ENCODE measurements at places on chromosomes 3 and 15.

DNA sequence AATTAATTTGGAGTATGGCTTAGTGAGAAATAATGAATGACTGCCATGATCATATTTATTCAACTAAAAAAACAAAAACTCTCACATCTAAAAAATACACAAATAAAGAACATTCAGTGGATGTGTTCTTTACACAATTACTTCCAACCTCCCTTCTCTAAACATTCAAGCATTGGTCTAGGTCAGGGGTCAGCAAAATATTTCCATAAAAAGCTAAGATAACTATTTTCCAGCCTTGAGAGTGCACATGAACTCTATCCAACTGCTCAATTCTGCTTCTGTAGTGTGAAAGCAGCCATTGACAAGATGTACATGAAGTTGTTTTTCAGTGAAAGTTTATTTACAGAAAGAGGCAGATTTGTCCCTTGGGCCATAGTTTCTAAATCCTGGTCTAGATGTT, 406.3 kb downstream of the MAGI1 start:
- DNase-seq = no peak

- no peak for DNase-seq
These were observed 72.4 kb upstream of the BBX start for GRCh38 chr3:107450254-107450893.

- DNase-seq = no peak
These were observed 72.7 kb downstream of the ZNF621 start for GRCh38 chr3:40597441-40597840.

DNA sequence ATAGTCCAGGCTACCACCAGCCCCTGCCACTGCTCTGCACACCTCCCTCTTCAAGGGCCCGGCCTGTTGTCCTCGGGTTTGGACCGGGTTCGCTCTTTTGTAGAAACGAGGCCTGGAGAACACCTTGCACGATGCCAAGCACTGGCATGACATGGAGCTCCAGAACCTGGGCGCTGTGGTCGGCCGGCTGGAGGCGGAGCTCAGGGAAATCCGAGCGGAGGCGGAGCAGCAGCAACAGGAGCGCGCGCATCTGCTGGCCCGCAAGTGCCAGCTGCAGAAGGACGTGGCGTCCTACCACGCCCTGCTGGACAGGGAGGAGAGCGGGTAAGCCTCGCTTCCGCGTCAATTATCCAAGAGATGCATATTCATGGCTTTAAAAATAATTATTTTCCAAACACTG, 72.4 kb downstream of the BFSP2 start:
- DNase-seq = no peak

GRCh38 chr3:127177226-127177625, 15.7 kb upstream of the PRR23E start:
- DNase-seq = no peak

- DNase-seq = no peak
These were observed 48.7 kb downstream of the CHSY1 start for GRCh38 chr15:101203029-101203573.

- DNase-seq = no peak
These were observed 34.3 kb upstream of the PIK3CA start for GRCh38 chr3:179113903-179114302.

- no peak for DNase-seq
These were observed 223.0 kb upstream of the MCTP2 start for GRCh38 chr15:94008104-94009074.

DNA sequence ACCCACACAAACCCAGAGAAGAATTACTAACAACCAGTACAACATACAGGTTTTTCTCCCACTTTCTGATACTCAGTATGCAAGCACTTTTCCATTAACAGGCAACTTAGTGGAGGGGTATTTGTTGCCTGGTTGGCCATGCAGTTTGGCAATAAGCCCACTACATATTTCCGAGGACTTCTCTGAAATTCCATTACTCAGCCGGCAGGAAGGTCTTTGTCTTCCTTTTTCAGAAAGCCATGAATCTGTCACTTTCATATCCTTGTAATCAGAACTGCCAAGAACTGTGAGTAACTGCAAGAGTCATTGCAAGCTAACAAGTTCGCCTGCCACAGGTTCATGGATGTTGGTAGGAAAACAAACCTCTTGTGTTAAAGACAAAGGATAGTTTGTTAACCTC, 422.3 kb upstream of the ROBO1 start:
- no peak for DNase-seq

DNA sequence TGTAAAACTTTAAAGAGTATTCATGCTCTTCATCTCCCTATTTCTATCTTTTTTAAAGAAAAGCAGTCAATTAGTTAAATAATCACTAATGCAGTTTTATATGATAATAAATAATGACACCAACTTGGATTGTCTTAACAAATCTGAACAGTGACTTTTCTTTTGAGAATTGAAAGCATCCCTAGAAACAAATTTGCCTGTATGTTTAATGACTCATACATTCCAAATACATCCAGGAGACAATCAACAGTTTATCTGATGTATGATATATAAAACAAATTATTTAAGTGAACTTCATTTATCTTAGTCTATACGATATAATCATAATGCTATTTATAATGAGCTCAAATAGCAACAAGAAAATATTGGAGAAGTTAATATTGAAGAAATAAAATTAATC, 78.0 kb downstream of the ALCAM start:
- no peak for DNase-seq

GRCh38 chr3:189766416-189766815, 135.2 kb downstream of the TP63 start:
- DNase-seq = no peak

- DNase-seq = no peak
These were observed 26.3 kb downstream of the CHST2 start for GRCh38 chr3:143145906-143146305.

DNA sequence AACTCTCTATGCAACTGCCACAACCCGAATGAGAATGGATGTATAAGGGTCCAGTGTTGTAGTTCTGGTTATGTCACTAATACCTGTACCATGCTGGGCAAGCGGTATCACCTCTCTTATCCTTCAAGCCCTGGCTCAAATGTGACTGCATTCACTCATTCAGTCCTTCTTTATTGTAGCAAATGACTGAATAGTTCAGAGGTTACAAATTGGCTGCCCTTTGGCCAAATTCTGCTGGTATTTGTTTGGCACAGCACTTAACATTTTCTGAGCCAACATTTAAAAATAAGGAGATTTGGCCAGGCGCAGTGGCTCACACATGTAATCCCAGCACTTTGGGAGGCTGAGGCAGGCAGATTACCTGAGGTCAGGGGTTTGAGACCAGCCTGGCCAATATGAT, 47.5 kb downstream of the DLEC1 start:
- no peak for DNase-seq

DNA sequence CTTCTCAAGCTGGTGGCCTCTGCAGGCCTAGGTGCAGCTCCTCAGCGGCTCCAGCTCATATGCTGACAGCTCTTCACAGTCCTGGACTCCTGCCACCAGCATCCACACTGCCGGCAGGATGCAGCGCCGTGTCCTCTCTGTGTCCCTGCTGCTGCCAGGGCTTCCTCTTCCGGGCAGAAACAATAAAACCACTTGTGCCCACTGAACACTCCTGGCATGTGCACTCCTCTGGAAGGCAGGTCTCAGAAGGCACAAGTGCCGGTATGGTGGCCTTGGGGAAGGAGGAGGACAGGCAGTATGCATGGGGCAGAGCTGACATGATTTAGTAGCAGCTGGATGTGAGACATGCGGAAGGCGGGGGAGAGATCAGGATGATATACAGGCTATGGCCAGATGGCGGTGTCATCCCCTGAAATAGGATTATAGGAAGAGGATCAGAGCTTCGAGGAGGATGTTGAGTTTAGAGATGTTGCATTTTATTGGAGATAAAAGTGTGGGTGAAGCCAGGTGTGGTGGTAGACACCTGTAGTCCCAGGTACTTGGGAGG, 7.5 kb upstream of the MAN2A2 start:
- no peak for DNase-seq

GRCh38 chr3:65398953-65399352, 639.8 kb downstream of the MAGI1 start:
- no peak for DNase-seq

GRCh38 chr3:183094711-183095110, 4.6 kb downstream of the MCCC1 start:
- no peak for DNase-seq

GRCh38 chr3:138687236-138687635, 78.7 kb downstream of the FAIM start:
- DNase-seq = no peak

DNA sequence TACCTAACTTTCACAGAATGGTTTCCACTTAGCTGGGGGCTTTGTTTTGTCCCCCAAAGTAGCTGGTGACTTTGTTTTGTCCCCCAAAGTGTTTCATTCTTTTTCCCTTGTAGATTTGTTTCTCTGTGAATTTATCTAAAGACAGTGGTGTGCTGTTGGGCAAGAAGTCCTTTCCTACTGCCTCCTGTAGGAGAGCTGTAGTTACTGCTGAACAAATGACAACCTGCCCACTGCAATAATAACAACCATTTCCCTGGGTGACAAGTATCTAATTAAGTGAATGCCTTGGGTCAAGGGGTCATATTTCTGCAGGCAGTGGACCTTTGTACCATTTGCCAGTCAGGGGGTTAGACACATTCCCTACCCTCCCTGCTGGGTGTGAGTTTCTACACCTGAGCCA, 125.4 kb upstream of the BFSP2 start:
- no peak for DNase-seq

DNA sequence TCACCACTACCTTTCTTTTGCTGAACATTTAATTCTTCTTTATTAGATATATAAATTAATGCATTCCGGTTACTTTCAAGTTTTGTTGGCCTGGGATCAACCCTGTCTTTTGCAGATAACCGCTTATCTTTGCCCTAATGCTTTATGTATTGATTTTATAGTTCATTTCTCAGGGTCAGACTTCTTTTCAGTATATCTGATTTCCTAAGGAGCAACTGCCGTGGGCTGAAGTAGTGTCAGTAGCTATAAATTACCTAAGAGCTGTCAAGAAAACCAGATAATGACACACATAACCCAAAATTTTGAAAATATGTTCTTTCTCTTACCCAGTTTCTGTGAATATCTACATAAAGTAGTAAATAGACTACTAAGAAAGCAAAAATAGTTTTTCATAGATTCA, 38.0 kb downstream of the COL6A5 start:
- no peak for DNase-seq

- no peak for DNase-seq
These were observed 155.3 kb downstream of the SHQ1 start for GRCh38 chr3:72692990-72693389.

DNA sequence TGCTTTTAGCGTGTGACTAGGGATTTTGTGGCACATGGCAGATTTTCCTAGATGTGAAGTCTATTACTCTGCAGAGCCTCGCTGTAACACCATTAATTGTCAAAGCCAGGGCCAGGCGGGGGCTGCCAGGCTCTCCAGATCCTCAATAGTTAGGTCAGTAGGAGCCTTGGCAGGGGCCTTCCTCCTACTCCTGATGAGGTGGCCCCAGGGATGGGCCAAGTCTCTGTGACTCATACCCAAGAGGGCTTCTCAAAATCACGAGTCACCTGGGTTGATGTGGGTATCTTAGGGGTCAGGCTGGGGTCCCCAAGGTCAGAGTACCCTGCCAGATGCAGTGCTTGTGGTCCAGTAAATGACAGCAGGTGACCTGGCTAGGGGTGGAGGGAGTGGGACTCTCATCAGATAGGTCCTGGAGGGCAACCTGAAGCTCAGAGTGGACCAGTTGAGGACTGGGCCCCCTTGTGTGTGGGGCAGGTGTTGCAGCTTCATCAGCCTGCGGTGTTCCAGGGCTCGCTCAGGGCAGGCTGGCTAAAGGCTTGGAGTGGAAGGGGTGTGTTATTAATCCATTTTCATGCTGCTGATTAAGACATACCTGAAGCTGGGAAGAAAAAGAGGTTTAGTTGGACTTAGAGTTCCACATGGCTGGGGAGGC, 88.5 kb upstream of the MYZAP start:
- DNase-seq = no peak

- DNase-seq = no peak
These were observed 20.8 kb downstream of the ARL14 start for GRCh38 chr3:160697637-160698380.

DNA sequence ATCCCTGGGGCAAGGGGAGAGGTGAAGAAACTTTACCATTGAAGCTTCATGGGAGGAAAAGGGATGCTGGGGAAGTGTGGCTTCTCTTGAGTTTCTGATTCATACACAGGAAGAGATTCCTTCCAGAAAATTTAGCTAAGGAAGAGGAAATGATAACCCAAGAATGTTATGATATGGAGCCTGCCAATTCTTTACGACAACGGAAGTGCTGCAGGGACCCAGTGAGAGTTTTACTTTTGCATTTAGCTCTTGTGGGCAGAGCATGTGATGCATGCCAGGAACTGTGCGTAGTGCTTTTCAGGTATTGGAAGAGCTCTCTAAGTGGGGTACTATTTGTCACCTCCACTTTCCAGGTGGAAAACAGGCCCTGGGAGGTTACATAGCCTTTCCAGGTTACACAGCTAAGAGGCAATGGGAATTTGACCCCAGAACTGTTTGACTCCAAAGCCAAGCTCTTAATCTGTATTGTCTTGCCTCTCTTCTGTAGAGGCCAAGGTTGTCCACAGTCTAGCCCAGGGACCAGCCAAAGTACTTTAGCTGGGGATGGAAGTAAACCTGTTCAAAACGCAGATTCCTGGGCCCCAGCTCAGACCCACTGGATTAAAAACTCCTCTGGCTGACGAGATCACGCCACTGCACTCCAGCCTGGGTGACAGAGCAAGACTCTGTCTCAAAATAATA, 23.0 kb downstream of the CMTM7 start:
- no peak for DNase-seq

- no peak for DNase-seq
These were observed 37.8 kb downstream of the CD47 start for GRCh38 chr3:108053067-108053466.

- DNase-seq = no peak
These were observed 61.0 kb downstream of the IQSEC1 start for GRCh38 chr3:13012221-13012691.

GRCh38 chr3:192858849-192859585, 58.6 kb downstream of the MB21D2 start:
- DNase-seq = no peak

DNA sequence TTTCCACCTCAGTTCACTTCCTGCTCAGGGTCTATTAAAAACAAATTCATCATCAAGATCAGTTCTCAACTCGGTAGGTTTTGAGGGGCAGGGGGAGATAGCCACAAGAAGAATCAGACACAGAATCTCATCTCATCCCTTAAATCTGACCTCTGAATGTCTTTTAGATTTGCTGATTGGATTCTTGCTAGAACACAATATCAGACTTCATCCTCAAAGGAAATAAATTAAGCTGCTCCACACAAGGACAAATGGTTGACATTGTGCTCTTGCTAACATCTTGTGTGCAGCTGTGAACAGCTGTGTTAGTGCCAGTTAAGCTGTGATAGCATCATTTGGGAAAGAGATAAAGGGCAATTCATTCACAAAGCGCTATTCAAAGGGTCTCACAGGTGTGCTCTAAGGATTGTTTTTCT, 184.0 kb upstream of the ADAMTS9 start:
- DNase-seq = no peak

- no peak for DNase-seq
These were observed 171.3 kb downstream of the ATP10A start for GRCh38 chr15:25691544-25692430.

DNA sequence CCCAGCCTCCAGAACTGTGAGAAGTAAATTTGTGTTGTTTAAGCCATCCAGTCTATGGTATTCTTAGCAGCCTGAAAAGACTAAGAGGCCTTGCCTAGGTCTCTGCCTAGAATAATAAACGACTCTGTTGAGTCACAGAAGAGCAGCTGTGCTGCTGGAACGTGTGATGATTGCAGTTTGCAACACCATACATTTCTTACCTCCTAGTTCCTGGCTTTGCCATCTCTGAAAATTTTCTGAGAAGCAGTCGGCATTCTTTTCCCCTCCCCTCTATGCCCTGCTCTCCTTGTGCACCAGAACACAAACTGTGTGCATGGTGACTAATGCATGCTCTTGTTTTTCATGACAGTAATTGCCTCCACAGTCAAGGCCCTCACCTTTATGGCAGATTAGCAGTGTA, 301.3 kb downstream of the IL20RB start:
- no peak for DNase-seq

Measured in NCI-H526 treated with DMSO at 0.1 percent for 48 hours (cell line).